ENCODE measurements at places on chromosomes 2 and 18. TPM values are rescaled to one million over a fixed set of nuclear protein-coding genes. Genes with fewer than 3 reads are reported as not detected.

Gene PTCD3
- total RNA-seq = 45.3 TPM

DNA sequence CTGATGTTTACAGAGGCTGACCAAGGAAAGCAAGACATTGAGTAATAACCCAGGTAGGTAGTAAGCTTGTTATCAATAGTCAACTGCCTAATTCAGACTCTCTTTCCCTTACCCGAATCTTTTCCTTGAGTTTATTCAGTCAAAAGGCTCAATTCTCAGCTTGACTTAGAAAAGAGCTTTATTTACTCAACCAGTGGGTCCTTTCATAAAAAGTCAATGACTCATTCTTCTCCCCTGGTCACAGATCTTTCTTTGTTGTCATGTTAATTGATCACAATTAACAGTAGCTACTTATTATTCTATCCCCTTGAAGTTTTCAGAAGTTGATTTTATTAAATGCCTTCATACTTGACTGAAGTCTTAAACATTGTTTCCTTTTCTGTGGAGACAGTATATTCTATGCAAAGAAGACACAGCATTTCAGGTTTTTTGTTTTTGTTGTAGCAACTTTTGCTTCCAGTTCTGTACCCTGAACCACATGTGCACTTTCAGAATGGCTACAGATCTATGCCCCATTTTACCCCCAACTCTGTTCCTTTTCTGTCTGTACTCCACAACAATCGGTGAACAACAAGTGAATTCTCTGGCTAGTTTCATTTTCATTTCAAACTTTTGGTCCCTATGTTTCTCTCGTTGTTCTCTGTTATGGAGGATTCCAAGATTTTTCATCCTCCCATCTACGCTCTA lies 428.3 kb downstream of the NCKAP5 start:
- no peak for DNase-seq

GRCh38 chr18:48493434-48494230 lies 45.2 kb upstream of the CTIF start:
- DNase-seq = no peak

Gene DSC3
- 19.2 TPM for total RNA-seq

GRCh38 chr18:48819276-48819675 lies 131.5 kb downstream of the SMAD7 start:
- peak; percentile 6 for DNase-seq

GRCh38 chr2:212766921-212767320 lies 228.3 kb upstream of the ERBB4 start:
- no peak for DNase-seq

DNA sequence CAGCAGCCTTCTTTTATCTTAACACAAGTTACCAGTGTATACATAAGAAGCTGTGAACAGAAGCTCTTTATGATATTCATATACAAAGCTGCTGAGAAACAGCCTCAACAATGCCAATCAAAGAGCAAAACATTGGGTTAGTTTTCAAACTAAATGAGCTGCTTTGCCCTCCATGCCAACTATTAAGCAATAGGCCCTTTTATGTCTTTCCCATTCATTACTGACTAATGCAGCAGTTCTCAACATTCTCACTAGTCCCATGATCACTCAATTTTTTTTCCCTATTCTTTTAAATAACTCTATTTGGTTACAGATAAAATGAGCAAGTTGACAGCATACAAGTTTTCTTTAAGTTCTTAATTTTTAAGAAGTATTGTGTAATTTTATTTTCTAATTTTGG lies 57.9 kb upstream of the FRZB start:
- no peak for DNase-seq

Gene PRKAG3
- total RNA-seq = not detected

DNA sequence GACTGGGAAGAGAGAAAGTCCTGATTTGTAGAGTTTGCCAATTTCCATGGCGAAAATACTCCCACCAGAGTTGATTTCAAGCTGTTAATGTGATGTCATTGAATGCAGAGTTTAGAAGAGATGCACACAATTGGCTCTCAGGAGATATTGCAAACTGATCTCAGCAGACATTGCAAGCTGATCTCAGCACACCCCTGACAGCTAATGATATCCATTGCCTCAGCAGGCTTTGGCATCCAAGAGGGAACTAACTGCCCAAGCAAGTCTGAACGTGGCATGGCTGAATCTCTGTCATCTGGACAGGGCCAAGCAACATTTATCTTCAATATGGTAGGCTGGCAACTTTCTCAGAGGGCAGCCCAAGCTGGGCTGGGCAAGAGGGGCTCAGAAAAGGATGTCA lies 78.4 kb upstream of the CYP1B1 start:
- no peak for DNase-seq

Gene KIAA2012
- not detected for total RNA-seq

All from omental fat pad (tissue), 4 donors.